ENCODE measurements at places on chromosomes 5 and 9. TPM values are rescaled to one million over a fixed set of nuclear protein-coding genes. Genes with fewer than 3 reads are reported as not detected.

The UAP1L1 gene
- total RNA-seq: 17.2 TPM

GRCh38 chr5:100424787-100425186 lies 110.4 kb upstream of the FAM174A start:
- H3K36me3 ChIP-seq: peaks cover 3% of the 10 kb centered on the region
- no peak for DNase-seq
- H3K4me3 ChIP-seq: no peak overlapping the region
- H3K27ac ChIP-seq: no peak overlapping the region
- H3K4me1 ChIP-seq: no peaks in the 10 kb centered on the region

- no peaks in the 10 kb centered on the region for H3K4me1 ChIP-seq
- no peak for DNase-seq
- H3K27ac ChIP-seq: no peak overlapping the region
- no peaks in the 10 kb centered on the region for H3K27me3 ChIP-seq
- H3K4me3 ChIP-seq: no peak overlapping the region
- no peaks in the 10 kb centered on the region for H3K36me3 ChIP-seq
Measured at GRCh38 chr5:64100203-64100602, 65.4 kb upstream of the RNF180 start.

DNA sequence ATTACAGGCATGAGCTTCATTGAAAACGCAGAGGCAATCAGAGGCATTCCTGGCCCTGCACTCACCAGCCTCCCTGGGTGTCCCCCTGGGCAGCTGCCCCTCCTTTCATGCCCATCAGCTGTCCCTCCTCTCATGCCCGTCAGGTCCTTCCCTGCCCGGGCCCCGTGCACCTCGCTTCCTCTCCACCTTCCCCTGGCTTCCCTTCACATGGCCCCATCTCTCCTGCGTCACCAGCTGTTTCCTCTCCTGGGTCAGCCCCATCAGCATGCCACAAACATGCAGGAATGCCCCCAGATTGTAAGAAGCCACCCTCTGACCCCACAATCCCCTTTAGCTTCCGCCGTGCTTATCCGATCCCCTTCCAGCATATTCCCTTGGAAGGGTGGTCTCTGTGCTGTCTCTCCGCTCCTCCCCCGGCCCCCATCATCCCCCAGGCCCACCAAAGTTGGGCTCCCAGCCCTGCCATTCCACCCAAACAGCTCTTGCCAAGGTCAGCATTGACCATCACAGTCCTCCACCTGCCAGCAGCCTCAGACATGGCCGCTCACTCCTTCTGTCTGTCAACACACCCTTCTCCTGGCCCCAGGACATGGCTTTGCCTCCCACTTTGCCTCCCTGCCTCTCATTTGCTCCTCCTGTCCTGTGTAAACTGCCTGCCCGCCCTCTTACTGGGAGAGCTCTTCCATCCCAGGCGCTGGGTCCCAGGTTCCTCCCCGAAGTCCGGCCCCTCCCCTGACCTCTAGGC lies 98.6 kb upstream of the IER5L start:
- H3K27me3 ChIP-seq: peaks cover 47% of the 10 kb centered on the region
- no peak overlapping the region for H3K27ac ChIP-seq
- H3K4me3 ChIP-seq: no peak overlapping the region
- H3K36me3 ChIP-seq: no peaks in the 10 kb centered on the region
